ENCODE measurements at places on chromosomes 2 and 18. TPM values are rescaled to one million over a fixed set of nuclear protein-coding genes. Genes with fewer than 3 reads are reported as not detected.

Gene CCDC85A
- total RNA-seq, result 12.4 TPM

Gene GLB1L
- 10.0 TPM for total RNA-seq

Gene DLGAP1
- not detected for total RNA-seq

Gene ALK
- not detected for total RNA-seq

Gene GKN2
- not detected for total RNA-seq

Gene UGT1A9
- total RNA-seq, result not detected

Gene CD226
- total RNA-seq, result 6.4 TPM

Gene TUBB8B
- not detected for total RNA-seq

Gene HRH4
- 0.05 TPM for total RNA-seq

Gene TAF4B
- total RNA-seq, result 1.5 TPM

Gene MYO3B
- 0.32 TPM for total RNA-seq

Gene SCN7A
- total RNA-seq, result 0.23 TPM

Gene FBXO41
- 1.8 TPM for total RNA-seq

Gene CD8B2
- total RNA-seq, result not detected

Gene TMEM247
- not detected for total RNA-seq

Gene UPP2
- total RNA-seq, result not detected

Gene COPS9
- total RNA-seq, result 49.6 TPM
